ENCODE measurements at places on chromosomes 1 and 21.

- ATAC-seq, result peak; percentile 83
These were observed 125.8 kb downstream of the KAZN start for GRCh38 chr1:14724246-14724645.

- no peak for ATAC-seq
These were observed 25.6 kb downstream of the SLC22A15 start for GRCh38 chr1:116001739-116002487.

- ATAC-seq, result no peak
These were observed 8.4 kb upstream of the IVNS1ABP start for GRCh38 chr1:185325413-185325812.

- peak; percentile 36 for ATAC-seq
These were observed 126.1 kb upstream of the CACHD1 start for GRCh38 chr1:64343823-64344190.

- ATAC-seq, result no peak
These were observed 87.0 kb upstream of the COA6 start for GRCh38 chr1:234286206-234286605.

DNA sequence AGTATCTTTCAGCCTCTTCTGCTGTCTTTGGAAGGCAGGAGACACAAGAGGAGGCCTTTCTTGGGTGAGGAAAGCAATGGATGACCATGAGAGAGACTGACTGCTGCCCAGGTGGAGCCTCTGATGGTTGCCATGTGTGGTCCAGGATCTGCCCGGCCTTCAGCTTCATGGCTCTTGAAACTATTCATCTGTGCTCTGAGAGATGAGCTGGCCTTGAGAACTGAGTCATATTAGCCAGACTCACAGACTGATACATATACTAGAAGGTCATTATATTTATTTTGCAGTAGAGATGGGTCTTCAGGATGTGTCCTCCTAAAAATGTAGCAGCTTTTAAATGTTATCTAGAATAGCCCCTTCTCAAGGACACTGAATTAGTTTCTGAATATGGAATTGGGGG, 33.7 kb downstream of the PTGFRN start:
- no peak for ATAC-seq

GRCh38 chr1:17313530-17314309, 5.7 kb downstream of the PADI4 start:
- ATAC-seq, result no peak

DNA sequence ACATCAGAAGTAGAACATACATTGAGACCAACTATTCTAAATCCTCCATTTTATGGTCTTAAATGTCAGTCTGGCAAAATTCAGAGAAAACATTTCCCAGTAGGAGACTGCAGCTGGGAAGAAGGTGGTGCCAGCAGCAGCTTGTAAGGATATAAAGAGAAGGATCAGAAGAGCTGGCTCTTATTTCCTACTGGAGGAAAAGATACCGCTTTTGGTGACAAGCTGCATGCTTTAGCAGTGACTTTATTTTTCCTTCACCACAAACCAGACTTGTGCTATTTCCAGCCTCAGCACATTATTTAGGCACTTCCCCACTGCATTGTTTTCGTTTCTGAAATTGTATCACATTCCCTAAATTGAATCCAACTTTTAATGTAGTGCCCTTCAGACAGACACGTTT, 28.4 kb downstream of the RNF11 start:
- peak; percentile 65 for ATAC-seq

- no peak for ATAC-seq
These were observed 20.4 kb downstream of the SCP2 start for GRCh38 chr1:52947490-52947889.

GRCh38 chr1:18668046-18668445, 37.4 kb downstream of the PAX7 start:
- no peak for ATAC-seq

GRCh38 chr1:27015260-27015659, 2.6 kb upstream of the TENT5B start:
- ATAC-seq, result no peak

DNA sequence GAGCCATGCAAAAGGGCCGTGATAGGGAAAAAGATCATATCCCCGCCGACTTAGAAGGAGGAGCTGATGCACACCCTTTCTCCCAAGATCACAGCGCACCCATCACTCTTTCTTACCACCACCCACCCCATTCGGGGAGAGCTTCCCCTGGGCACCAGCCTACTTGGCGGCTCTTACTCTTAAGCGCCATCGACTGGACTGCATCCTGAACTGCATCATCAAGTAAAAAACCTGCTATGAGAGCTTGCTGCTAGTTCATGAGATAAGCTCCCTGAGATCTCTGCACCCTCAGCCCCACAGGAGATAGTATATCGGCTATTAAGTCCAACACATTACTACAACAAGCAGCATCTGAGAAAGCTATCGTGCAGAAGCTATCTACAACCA, 125.1 kb downstream of the BARHL2 start:
- no peak for ATAC-seq

- peak; percentile 27 for ATAC-seq
These were observed 13.7 kb upstream of the TMEM51 start for GRCh38 chr1:15139654-15140350.

Data from motor neuron (in vitro differentiated cells).